ENCODE measurements at places on chromosomes 3 and 15.

- no peak for DNase-seq
- H3K4me3 ChIP-seq = no peak overlapping the region
- H3K36me3 ChIP-seq = no peaks in the 10 kb centered on the region
- no peak overlapping the region for H3K27ac ChIP-seq
- H3K4me1 ChIP-seq = no peaks in the 10 kb centered on the region
Observed at GRCh38 chr3:4533489-4534443, 40.6 kb downstream of the ITPR1 start.

- H3K27me3 ChIP-seq = no peaks in the 10 kb centered on the region
- no peaks in the 10 kb centered on the region for H3K4me1 ChIP-seq
- no peak overlapping the region for H3K4me3 ChIP-seq
- no peak for DNase-seq
Observed at GRCh38 chr3:37730383-37730782, 131.3 kb upstream of the CTDSPL start.

DNA sequence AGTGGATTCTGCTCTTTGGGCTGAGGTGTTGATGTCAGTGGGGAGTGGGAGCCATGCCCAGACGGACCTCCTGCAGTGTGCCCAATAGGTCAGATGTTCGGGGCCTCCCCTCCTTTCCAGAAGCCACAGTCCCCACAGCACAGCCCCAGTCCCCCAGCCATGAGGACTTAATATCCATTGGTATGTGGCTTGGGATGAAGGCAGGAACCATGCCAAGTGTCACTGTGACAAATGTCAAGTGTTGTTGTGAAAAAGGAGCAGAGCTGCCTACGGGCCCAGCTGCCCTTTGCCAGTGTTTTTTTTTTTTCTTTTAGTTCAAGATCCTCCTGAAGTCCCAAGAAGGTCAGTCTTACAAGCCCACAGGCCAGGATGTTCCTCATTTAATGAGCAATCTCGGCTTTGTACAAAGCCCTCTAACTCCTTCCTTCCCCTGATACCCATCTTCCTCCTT, 12.2 kb downstream of the SEMA3G start:
- H3K4me1 ChIP-seq = peaks cover 17% of the 10 kb centered on the region
- H3K27ac ChIP-seq = no peak overlapping the region
- no peaks in the 10 kb centered on the region for H3K27me3 ChIP-seq
- DNase-seq = no peak
- no peaks in the 10 kb centered on the region for H3K36me3 ChIP-seq

GRCh38 chr3:151316267-151316991, at the start of gene GPR87:
Gene GPR87 (minus strand): TSS chr3:151316820. CDS start chr3:151300100, 16,720 bp downstream.
- H3K27ac ChIP-seq = peak within 1 kb of the TSS; percentile 98
- H3K27me3 ChIP-seq = no peaks in the 10 kb centered on the region
- peaks cover 58% of the 10 kb centered on the region for H3K4me1 ChIP-seq
- peak within 1 kb of the TSS; percentile 92 for H3K4me3 ChIP-seq
- H3K36me3 ChIP-seq = peaks cover 15% of the 10 kb centered on the region
- peak; percentile 88 for DNase-seq

- H3K27ac ChIP-seq = no peak overlapping the region
- H3K4me3 ChIP-seq = no peak overlapping the region
- no peaks in the 10 kb centered on the region for H3K36me3 ChIP-seq
- no peak for DNase-seq
- H3K4me1 ChIP-seq = no peaks in the 10 kb centered on the region
Observed at GRCh38 chr3:1446531-1446930, 353.7 kb downstream of the CNTN6 start.

DNA sequence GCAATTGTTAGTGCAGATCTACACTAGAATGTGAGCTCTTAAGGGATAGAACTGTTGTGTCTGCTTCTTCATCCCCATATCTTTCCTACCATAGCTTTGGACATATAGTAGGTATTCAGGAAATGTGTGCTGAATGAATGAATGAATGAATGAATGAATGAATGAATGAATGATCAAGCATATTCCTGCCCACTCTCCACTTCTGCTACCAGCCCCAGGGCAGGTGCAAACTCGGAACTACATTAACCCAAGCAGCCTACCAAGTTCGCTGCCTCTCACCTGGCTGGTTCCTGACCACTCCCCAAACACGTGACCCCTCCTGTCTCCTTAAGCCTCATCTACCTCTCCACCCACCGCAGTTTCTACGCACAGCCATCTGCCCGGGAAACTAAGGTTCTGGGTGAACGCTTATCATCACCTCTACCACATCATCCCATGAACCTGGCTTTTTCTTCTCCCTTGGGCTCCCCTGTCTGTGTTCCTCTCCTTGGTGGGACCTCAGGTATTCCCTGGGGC, 26.8 kb downstream of the PAQR5 start:
- no peak overlapping the region for H3K4me3 ChIP-seq
- no peaks in the 10 kb centered on the region for H3K4me1 ChIP-seq
- no peak overlapping the region for H3K27ac ChIP-seq
- DNase-seq = no peak

GRCh38 chr3:46660543-46661523, 32.6 kb downstream of the ALS2CL start:
- DNase-seq = no peak
- no peak overlapping the region for H3K27ac ChIP-seq
- no peaks in the 10 kb centered on the region for H3K27me3 ChIP-seq
- H3K4me3 ChIP-seq = no peak overlapping the region

DNA sequence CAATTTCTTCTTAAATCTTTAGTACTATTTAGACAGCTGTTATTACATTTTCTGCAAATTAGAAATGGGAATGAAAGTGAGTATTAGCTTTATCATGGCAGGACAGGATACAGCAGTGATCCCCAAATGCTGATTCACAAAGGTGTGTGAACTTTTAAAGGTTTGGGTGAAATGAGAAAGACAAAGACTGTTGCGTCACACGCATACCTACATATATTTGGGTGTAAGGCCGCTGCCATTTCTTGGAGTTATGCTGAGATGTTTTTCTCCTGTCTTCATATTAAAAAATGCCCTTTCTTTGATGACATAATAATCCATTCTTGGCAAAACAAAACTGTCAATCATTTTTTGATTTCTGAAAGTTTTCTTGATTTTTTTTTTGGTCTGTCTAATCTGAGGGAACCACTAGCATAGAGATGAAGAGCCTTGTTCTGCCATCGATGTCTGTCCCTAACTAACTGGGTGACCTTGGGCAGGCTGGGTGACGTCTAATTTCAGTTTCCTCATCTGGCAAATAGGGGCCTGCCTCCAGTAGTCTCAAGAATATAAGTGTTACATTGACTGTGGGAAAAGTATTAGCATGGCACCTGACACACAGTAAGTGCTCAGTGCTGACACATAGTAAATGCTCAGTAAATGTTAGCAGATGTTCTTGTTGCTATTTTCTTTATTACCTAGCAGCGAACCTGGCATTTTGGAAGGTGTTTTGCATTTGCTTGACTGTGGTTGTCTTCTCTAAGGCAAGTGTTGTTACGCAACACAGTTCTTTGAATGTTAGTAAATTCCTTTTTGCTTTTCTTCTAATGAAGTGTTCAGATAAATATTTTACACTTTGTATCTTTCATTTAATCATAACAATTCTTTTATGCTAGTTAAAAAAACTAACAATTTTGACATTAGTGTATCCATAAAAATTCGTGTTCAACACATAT, 5.0 kb downstream of the MITF start:
- H3K27ac ChIP-seq = no peak overlapping the region
- no peaks in the 10 kb centered on the region for H3K4me1 ChIP-seq
- no peaks in the 10 kb centered on the region for H3K27me3 ChIP-seq
- no peak overlapping the region for H3K4me3 ChIP-seq

- H3K27ac ChIP-seq = peak overlapping the region; percentile 85
- no peak overlapping the region for H3K4me3 ChIP-seq
- H3K27me3 ChIP-seq = no peaks in the 10 kb centered on the region
- DNase-seq = no peak
- H3K4me1 ChIP-seq = peaks cover 44% of the 10 kb centered on the region
Observed at GRCh38 chr3:64167351-64167750, 57.9 kb downstream of the PRICKLE2 start.

- no peak overlapping the region for H3K27ac ChIP-seq
- peaks cover 15% of the 10 kb centered on the region for H3K27me3 ChIP-seq
- H3K4me1 ChIP-seq = no peaks in the 10 kb centered on the region
- no peak for DNase-seq
Observed at GRCh38 chr3:13365390-13366379, 54.4 kb downstream of the NUP210 start.

GRCh38 chr15:78065973-78066946, 11.3 kb downstream of the TBC1D2B start:
- H3K36me3 ChIP-seq = no peaks in the 10 kb centered on the region
- H3K4me1 ChIP-seq = peaks cover 17% of the 10 kb centered on the region
- no peaks in the 10 kb centered on the region for H3K27me3 ChIP-seq
- H3K4me3 ChIP-seq = no peak overlapping the region
- H3K27ac ChIP-seq = no peak overlapping the region

- no peak for DNase-seq
- H3K27ac ChIP-seq = no peak overlapping the region
- H3K4me1 ChIP-seq = no peaks in the 10 kb centered on the region
Observed at GRCh38 chr15:50219820-50220219, 37.8 kb downstream of the SLC27A2 start.

GRCh38 chr15:40125950-40126349, 17.3 kb upstream of the BMF start:
- no peak overlapping the region for H3K27ac ChIP-seq
- peaks cover 10% of the 10 kb centered on the region for H3K4me1 ChIP-seq
- no peak for DNase-seq

Measured in keratinocyte (primary cell).